ENCODE measurements at places on chromosomes 13 and 19.

GRCh38 chr13:69324090-69324886 lies 783.3 kb upstream of the ATXN8OS start:
- no peak for DNase-seq

GRCh38 chr19:6532244-6532999 lies 1.6 kb downstream of the TNFSF9 start:
- DNase-seq, result no peak

GRCh38 chr13:21256351-21256761 lies 79.9 kb downstream of the MRPL57 start:
- no peak for DNase-seq

GRCh38 chr19:39942366-39942730 lies 7.9 kb upstream of the FCGBP start:
- no peak for DNase-seq

GRCh38 chr19:34409189-34410164 lies 5.3 kb downstream of the PDCD2L start:
- no peak for DNase-seq

GRCh38 chr13:99916366-99917103 lies 55.0 kb downstream of the ZIC5 start:
- DNase-seq, result no peak

GRCh38 chr13:80331984-80332383 lies 8.9 kb downstream of the SPRY2 start:
- DNase-seq, result no peak

GRCh38 chr19:801030-801860 lies 4.0 kb downstream of the PTBP1 start:
- DNase-seq, result no peak

DNA sequence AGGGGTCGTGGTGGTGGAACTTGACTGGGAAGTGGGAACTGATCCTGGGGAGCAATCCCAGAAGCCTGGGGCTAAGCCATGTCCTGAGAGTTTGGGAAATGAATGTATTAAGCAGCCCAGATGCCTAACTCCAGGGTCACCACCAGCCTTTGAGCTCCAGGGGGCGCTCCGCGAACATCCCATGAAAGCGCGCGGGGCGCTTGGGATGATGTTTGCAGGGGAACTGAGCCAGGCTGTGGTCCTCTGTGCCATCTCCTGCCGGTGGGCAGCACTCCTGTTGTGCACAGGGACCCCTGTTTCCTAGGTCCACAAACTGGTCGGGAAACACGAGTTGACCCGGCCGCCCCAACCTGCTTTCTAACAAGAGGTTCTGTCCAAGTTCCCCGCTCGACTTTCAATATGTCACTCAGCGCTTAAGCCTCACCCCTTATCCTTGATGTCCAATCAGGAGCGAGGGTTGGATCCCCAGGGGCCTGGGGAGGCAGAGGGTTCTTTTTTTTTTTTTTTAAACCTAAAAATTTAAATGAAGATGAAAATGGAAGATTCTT lies 14.4 kb downstream of the LEUTX start:
- DNase-seq, result no peak

GRCh38 chr13:46489586-46490023 lies 63.4 kb upstream of the LRCH1 start:
- no peak for DNase-seq

DNA sequence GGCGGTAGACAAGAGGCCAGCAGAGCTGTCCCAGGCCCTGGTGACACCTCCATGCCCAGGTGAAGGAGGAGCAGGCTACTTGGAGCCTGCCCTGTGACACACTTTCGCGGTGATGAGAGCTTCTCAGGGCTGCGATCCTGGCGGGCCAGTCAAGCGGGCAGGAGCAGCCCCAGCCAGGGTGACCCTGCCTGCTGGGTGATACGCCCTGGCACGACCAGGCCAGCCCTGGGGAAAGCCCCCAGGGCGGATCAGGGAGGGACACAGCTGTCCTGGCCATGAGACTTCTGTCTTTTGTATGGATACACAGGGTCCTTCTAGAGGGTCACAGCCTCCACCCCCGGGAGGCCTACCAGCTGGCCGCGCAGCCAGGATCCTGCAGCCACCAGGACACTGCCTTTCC lies 13.1 kb downstream of the DNM2 start:
- no peak for DNase-seq

DNA sequence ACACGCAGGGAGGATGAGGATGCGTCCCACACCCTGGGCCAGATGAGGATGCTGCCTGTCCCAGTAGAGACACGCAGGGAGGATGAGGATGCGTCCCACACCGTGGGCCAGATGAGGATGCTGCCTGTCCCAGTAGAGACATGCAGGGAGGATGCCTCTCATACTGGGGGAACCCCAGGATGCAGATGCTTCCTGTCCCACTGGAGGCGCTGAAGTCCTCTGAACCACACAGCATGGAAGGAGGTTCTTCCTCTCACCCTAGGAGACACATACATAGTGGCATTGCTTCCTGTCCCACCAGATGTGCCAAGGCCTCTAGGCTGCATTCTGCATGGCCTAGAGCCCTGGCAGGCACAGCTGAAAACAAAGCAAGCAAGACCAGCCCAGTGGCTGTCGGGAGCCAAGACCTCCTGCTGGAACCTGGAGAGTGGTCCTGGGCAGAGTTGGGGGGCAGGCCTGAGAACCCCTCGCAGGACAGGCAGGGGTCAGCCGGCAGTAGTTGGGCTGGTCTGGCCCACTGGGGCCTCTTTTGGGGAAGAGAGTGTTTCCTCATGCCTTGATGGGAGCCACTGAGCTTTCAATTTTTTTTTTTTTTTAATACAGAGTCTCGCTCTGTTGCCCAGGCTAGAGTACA lies 4.3 kb downstream of the HPN start:
- DNase-seq, result no peak

DNA sequence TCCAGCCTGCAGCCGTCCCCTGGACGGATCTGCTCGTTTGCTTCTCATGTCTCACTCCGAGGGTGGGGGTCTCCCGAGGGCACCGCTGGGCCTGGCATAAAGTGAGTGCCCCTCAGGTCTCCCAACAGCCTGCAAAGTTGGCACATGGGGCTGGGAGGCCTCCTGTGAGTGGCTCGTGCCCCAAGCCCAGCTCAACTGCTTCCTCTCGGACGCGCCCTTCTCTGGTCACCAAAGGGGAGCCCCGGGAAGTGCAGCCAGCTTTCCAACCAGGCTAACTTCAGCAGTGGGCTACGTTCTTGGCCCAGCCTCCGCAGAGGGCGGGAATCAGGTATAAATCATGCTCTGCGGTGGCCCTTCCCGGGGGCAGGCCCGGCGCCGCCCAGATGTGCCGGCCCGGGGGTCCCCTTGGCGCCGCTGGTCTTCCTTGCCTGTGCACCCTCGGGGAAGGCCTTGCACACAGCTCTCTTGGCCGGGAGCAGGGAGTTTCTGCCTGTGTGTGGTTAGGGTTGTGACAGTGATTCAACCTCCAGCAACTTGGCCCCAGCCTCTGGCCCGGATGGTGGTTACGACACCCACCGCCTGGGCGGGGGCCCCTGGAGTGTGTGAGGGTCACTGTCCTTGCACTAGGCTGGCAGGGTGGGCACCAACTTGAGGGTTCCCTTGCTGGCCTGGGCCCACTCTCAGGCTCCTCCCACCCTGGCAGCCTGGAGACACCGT lies 20.7 kb downstream of the CEBPG start:
- no peak for DNase-seq

GRCh38 chr19:48102870-48103751 lies 7.5 kb downstream of the PLA2G4C start:
- no peak for DNase-seq

GRCh38 chr13:48585456-48585840 lies 52.6 kb upstream of the RCBTB2 start:
- no peak for DNase-seq

DNA sequence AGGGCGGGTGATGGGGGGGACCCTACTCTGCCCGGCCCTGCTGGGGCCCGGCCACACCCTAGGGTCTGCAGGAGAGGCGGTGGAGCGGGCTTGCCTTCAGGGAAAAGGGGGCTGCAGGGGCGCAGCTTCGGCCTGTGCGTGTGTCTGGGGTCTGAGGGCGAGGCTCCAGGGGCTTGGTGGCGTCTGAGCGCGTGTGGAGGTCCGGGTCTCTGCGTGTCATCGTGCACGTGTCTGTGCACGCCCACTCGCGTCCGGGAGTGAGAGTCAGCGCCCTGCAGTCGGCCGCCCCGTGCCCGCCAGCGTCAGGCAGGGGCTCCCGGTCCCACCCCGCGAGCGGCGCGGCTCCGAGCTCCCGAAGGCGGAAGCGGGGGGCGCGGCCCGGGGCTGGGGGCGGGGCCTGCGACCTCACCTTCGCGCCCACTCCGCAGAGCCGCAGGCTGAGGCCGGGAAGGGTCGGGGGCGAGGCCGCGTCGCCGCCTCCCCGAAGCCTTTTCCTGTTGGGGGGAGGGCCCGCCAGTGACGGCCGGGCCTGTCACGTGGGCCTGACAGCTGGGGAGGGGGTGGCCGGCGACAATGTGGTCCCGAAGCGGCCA lies at the start of gene ARHGAP45:
ARHGAP45 (plus strand) TSS at position 420 of the 593 bp plus-strand sequence. CDS start 239 bp downstream, outside the sequence.
- no peak for DNase-seq

DNA sequence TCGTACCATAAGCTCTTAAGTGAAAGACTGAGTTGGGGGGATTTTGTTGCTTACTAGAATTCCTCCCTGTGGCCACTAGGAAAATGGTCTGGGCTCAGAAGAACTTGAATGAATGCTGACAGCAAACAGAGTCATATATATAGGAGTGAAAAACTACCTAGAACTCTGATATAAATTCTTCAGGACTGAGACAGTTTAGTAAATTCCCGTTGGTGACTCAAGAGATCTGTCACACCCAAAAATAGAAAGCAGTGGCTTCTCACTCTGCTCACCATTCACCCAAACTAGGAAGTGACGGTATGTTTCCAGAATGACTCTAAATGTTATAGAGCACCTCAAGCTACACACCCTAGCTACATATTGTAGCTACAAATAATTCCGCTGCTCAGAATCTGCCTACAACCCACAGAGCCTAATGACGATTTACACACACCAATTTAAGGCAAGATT lies 116.2 kb downstream of the TBC1D4 start:
- DNase-seq, result no peak

DNA sequence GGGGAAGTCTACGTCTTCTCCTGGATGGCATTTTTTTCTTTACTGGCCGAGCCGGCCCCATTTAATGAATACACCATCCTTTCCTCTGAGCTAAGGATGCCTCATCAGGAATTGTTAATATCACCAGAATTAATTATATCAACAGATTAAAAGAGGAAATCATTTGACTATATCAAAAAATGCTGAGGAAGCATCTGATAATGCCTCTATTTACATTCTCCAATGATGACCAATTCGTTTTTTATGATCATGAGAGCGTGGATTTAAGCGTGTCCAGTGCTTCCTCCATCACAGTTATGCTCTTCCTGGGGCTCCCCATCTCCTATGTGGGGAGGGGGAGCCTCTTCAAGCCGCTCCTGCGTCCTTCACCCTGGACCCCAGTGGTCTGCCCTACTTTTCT lies 58.7 kb downstream of the TUBGCP3 start:
- no peak for DNase-seq

- DNase-seq, result no peak
Observed at GRCh38 chr19:39410017-39410830, 2.2 kb upstream of the PLEKHG2 start.

- DNase-seq, result no peak
Observed at GRCh38 chr13:39108783-39109182, 70.5 kb downstream of the NHLRC3 start.

- DNase-seq, result no peak
Observed at GRCh38 chr19:29645911-29646310, 19.4 kb upstream of the PLEKHF1 start.

DNA sequence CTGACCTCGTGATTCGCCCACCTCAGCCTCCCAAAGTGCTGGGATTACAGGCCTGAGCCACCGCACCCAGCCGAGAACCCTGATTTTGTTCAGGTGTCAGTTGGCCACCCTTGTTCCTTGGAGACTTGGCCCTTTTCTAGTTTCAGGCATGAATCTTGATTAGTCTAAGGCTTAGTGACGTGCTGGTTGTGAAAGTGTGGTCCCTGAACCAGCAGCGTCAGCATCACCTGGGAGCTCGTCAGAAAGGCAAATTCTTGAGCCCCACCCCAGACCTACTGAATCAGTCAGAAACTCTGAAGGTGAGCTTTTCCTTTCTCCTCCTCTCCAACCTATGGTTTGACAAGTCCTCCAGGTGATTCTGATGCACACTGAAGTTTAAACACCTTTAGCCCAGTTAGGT lies 35.2 kb downstream of the CACNG6 start:
- DNase-seq, result no peak

DNA sequence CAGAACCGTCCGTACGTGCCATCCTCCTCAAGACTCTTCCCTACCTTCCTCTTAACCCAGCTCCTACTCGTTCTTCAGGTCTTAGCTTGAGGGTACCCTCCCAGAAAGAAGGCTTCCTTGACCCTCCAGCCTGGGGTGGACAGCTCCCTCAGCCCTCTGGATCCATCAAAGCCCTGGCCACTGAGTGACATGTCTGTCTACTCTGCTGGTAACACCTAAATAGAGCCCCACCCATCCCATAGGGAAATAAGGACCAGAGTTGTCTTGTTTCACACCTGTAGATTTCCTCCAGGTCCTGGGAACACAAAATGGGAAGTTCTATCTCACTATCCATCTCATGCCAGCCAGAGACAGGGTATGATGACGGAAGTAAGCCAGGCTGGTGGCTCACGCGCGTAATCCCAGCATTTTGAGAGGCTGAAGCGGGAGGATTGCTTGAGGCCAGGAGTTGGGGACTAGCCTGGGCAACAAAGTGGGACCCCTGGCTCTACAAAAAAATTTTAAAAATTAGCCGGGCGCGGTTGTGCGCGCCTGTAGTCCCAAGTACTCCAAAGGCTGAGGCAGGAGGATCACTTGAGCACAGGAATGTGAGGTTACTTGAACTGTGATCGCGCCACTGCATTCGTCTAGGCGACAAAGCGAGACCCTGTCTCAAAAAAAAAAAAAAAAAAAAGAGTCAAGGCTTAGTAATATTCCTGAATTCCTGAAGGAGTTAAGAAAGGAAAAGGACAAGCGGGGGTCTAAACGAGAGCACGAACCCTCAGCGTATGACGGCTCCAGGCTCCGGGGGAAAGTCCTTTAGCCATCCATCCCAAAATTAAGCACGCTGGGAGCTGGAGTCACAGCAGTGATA lies 566 bp upstream of the CCDC97 start:
- DNase-seq, result no peak

- no peak for DNase-seq
Observed at GRCh38 chr13:40273253-40274025, 393.0 kb downstream of the FOXO1 start.

DNA sequence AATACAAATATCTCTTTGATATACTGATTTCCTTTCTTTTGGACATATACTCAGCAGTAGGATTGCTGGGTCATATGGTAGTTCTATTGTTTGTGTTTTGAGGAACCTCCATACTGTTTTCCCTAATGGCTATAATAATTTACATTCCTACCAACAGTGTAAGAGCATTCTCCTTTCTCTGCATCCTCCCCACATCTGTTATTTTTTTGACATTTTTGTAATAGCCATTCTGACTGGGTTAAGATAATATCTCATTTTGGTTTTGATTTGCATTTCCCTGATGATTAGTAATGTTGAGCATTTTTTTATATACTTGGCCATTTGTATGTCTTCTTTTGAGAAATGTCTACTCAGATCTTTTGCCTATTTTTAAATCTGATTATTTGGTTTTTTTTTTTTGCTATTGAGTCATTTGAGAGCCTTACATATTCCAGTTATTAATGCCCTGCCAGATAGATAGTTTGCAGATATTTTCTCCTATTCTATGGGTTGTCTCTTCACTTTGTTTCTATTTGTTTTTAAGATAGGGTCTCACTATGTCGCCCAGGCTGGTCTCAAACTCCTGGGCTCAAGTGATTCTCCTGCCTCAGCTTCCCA lies 95.7 kb downstream of the FNDC3A start:
- DNase-seq, result no peak

Measured in vagina (tissue), 2 donors.